ENCODE measurements at places on chromosomes 6 and 20.

- DNase-seq = no peak
These were observed 8.3 kb upstream of the TIAM2 start for GRCh38 chr6:154986787-154987235.

DNA sequence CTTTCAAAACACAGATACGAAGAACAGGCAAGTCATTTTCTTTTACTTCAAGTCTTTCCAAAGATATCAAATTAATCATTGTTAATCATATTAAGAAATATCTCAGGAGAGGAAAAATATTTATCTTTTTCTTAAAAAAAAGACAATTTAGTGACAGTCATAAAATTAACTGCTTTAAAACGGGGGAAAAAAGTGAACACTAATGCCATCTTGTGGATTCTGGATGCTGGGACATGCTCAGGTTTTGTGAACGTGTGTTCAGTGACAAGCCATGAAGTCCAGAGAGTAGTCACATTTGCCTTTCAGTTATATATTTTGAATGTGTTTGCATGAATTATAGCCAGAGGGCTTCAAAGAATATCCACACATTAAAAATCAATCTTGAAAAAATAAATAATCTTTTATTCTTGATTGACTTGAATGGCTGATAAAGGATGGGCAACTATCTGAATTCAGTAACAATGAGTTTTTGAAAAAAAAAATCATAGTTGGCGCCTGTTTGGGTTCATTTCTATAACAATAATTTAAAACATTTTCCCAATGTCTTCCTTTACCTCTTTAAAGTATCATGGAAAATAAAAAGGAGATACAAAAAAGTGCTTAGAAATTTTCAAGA, 74.7 kb upstream of the NOX3 start:
- no peak for DNase-seq

- no peak for DNase-seq
These were observed 26.5 kb upstream of the STX11 start for GRCh38 chr6:144123836-144124235.

DNA sequence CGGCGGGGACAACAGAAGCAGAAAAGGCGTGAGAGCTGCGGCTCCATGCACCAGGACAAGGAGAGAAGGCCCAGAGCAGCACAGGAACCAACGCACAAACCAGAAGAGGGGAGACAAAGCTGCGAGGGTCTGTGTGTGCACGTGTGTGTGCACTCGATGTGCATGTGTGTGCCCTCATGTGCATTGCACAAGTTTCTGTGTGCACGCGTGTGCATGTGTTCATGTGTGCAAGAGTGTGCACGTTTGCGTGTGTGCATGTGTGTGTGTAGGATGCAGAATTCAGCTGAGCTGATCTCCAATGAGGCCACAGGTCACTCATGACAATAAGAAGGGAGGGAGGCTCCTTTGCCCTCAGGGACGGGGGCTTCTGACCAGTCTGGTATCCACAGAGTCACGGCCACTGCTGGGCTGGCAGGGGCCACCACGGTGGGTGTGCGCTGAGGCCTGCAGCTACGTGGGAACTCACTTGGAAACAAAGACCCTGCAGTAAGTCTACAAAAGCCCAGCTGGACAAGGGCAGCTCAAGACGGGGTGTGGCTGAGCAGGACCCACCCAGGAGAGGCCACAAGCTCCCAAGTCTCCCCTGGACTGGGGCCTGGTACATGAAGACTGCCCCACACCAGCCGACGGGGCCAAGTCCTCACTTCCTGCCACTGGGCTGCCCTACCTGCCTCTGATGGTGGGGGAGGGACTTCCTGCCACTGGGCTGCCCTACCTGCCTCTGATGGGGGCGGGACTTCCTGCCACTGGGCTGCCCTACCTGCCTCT, 48.1 kb upstream of the CHRNA4 start:
- no peak for DNase-seq
